ENCODE measurements at places on chromosomes 11 and 22. TPM values are rescaled to one million over a fixed set of nuclear protein-coding genes. Genes with fewer than 3 reads are reported as not detected.

DNA sequence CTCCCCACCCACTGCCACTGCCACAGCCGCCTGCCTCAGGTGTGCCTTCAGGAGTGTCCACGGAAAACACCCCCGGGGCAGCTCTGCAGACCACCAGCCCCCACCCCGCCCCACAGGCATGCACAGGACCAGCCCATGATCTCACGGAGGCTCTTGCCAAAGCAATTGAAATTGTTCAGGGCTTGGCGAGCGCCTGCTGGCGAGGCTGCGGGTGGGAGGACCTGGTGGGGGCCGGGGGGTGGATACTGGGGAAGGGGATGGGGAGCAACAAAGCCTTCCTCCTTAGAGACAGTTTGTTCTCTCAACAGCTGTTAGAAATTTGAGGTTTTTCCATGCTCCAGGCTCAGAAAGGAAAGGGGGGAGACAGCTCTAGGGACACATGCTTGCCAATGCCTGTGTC lies 274.7 kb downstream of the MN1 start:
- DNase-seq = no peak

- DNase-seq = no peak
Measured at GRCh38 chr11:86678296-86678695, 5.9 kb upstream of the ME3 start.

DNA sequence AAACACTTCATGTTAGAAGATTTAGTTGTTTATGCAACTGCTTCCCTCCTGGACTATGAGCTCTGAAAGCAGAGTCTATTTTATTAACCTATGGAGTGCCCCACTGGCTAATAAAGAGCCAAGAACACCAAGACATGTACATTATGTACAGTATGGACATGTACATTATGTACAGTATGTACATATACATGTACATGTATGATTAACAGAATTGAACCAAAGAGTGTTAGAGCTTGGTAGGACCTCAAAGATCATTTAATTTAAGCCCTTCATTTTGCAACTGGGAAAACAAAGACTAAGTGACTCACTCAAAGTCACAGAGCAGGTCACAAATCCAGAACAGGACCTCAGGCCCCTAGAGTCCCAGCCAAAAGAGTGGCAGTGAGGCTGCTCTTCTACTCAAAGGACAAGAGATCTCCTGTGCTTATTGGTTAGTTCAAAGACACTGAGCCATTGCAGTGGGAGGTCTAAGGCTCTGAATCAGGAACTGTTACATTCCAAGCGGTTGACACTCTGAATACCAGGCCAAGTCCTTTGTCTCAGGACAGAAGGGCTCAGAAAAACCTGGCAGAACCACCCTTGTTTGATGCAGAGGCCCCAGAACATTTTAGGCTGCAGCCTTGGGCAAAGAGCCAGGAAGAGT lies 103.8 kb downstream of the FAM168A start:
- DNase-seq = no peak

- no peak for DNase-seq
Measured at GRCh38 chr22:50542416-50542927, 3.2 kb upstream of the KLHDC7B start.

Gene SCGB1C1
- total RNA-seq = not detected

Gene MIF
- total RNA-seq = 638 TPM
